Activated CD8-positive, alpha-beta T cell treated with anti-CD3 and anti-CD28 coated beads, Interleukin-2, amount 10 ng/mL, durations not matched to agents 7 days and 5 days (primary cell): ENCODE measurements at places on chromosomes 7 and 10.

DNA sequence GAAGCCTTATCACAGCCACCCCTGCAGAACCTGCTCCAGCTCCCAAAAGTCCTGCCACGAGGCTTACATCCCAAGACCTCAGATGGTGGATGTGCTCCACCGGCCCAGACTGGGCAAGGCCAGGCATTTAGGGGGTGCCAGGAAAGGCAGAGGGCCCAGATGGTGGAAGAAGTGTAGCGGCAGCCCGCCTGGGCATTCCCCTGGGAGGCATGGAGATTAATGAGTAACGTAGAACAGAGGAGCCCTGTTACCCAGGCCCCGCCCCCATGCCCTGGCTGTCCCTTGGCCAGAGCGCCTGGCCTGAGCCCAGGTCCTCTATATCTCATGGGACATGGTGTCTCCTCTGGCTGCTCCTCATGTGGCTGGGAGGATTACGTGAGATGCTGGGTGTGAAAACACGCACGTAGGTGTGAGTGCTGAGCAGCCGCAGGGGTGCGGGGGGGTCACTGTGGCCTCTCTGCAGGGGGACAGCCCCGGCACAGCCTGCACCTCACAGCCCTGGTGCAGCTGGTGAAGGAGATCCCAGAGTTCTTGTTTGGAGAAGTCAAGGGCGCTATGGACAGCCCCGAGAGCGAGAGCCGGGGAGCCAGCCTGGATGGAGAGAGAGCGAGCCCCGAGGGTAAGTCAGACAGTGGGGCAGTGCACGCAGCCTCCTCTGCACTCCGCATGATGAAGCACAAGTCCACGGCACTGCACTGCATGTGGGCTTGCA is 52.9 kb downstream of the ZNF467 start:
- no peak overlapping the region for H3K27ac ChIP-seq
- no peak overlapping the region for H3K4me3 ChIP-seq
- H3K4me1 ChIP-seq = peaks cover 12% of the 10 kb centered on the region
- DNase-seq = no peak
- H3K27me3 ChIP-seq = no peaks in the 10 kb centered on the region
- H3K36me3 ChIP-seq = no peaks in the 10 kb centered on the region

- no peak overlapping the region for H3K27ac ChIP-seq
- no peaks in the 10 kb centered on the region for H3K36me3 ChIP-seq
- peaks cover 5% of the 10 kb centered on the region for H3K27me3 ChIP-seq
- no peak overlapping the region for H3K4me3 ChIP-seq
- peaks cover 13% of the 10 kb centered on the region for H3K4me1 ChIP-seq
- no peak for DNase-seq
These were observed 39.0 kb downstream of the SMNDC1 start for GRCh38 chr10:110265573-110266193.

DNA sequence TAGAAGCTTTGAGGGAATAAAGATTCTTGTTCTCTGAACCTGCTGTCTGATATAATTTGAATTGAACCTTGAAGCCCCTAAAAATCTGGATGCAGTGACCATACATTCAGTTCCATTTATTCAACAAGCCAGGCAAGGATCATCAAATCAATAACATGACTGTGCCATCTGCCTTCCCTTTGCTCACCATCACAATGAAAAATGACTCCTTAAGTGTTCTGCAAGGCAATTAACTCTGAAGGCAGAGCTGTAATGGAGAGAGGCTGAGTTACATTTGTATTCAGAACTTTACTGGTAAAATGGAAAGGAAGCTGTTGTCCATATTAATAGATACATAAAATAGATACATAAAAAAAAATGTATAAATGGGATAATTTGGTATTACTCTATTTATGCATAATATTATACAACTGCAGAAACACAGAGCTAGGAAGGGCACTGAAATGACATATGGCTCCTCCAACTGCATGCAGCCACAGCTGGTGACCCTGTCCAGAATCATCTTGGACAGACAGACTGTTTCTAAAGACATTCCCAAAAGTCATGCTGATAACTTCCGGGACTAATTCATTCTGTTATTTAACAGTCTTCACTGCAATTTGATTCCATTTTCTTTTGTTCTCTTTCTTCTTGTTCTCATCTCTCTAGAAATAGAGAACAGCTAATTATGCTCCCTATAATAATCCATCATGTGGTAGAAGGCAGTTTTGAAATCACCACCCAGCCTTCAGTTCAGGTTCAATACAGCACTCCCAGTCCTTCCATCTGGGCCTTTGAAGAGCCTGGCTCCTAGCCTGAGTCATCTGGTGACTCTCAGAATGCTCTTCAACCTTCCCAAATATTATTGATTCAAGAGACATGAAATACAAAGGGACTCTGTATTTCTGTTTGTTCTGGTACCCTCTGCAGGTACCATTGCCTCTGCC is 412.6 kb downstream of the GFRA1 start:
- H3K4me3 ChIP-seq = no peak overlapping the region
- H3K4me1 ChIP-seq = no peaks in the 10 kb centered on the region
- no peaks in the 10 kb centered on the region for H3K36me3 ChIP-seq
- DNase-seq = no peak

GRCh38 chr10:102313221-102313896 is 68.0 kb downstream of the GBF1 start:
- no peaks in the 10 kb centered on the region for H3K27me3 ChIP-seq
- DNase-seq = no peak

GRCh38 chr10:44963772-44964633 is 4.4 kb downstream of the RASSF4 start:
- DNase-seq = no peak
- H3K36me3 ChIP-seq = no peaks in the 10 kb centered on the region
- no peak overlapping the region for H3K4me3 ChIP-seq
- no peaks in the 10 kb centered on the region for H3K27me3 ChIP-seq

DNA sequence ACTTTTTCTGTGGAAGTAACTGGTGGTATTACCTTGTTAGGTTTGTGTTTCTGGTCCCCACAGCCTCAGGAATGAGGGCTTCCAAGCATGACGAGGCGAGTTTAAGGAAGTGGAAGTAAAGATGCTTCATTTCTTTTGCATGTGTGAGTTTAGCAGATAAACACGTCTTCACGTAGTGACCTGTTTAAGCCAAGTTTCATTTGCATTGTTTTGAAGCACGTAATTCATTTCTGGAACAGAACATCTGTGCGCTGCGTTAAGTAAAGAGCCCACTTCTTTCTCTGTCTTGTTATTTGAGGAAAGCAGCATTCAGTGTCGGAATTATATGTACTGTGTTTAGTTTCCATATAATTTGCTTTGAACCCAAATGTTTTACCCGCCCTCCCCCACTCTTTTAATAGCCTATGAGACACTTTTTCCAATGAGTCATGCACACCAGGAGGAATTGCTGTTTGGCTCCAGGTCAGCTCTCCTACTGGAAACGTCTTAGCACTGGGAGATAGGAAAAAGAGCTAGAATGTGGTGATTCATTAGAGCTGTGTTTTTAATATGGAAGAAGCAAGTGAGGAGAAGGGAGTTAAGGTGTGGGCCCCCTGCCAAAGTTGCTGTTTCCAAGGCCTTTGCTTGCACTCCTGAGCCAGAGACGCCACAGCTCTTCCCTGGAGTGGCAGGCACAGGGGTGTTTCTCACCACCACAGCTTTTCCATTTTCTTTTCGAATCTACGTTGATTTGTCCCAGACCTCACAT is 36.7 kb downstream of the BTBD16 start:
- no peak overlapping the region for H3K27ac ChIP-seq
- no peak overlapping the region for H3K4me3 ChIP-seq
- no peak for DNase-seq

DNA sequence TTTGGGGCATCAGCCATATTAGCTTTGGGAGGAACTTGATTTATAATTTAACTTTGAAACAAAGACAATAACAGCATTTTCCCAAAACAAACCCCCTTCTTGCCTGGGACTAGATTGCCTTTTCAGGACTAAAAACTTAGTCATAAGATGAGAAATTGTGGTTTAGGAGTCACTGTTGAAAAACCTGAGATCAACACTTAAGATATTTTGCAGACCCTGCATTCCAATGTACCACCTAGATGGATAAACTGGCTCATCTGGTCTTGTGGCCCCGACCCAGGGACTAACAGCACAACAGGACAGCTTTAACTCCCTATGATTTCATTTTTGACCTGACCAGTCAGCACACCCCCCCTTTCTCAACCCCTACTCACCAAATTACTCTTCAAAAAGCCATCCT is 1165.4 kb downstream of the XPNPEP1 start:
- H3K27ac ChIP-seq = no peak overlapping the region
- H3K36me3 ChIP-seq = no peaks in the 10 kb centered on the region
- no peaks in the 10 kb centered on the region for H3K27me3 ChIP-seq
- no peaks in the 10 kb centered on the region for H3K4me1 ChIP-seq
- no peak overlapping the region for H3K4me3 ChIP-seq
- no peak for DNase-seq

GRCh38 chr7:30998180-30998579 is 34.4 kb downstream of the GHRHR start:
- no peaks in the 10 kb centered on the region for H3K27me3 ChIP-seq
- DNase-seq = no peak
- H3K36me3 ChIP-seq = no peaks in the 10 kb centered on the region
- no peak overlapping the region for H3K27ac ChIP-seq

DNA sequence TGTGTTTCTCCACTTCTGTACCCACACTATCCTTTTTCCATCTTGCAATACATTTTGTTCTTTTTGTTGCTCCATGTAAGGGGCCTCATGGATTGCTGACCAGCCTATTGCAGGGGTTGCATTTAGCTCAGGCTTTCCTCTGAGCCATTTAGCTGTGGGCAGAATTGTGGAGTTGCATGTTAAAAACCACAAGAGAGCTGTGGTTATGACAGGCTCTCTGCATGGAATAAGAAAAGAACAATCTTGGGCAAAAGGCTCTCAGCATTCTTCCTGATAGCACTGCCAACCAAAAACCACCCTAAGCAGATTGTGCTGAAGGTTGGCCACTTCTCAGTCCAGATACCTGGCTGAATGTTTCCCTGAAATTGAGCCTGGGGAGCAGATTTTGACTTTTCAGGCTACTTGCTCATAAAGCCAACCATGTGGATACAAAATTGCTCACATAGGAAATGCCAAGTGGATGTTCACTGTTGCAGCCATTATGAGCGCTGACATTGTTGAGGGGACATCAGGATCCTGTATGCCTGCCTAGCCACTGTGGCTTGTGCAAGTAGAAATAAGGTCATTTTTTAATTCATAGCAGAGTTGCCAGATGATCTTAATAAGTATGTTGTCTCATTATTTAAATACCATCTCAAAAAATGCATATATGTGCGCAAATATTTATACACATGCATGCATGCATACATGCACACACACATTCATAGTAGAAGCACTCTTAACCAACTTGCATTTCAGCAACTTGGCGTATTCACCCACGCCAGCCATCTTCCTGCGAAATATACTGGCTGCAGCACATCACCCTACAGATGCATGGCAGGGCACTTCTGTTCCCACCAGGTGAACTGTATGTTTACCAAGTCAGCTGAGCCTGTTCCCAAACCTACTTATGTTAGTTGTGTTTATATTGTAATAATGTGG is 695.4 kb downstream of the LRMDA start:
- no peaks in the 10 kb centered on the region for H3K27me3 ChIP-seq
- H3K4me3 ChIP-seq = no peak overlapping the region
- DNase-seq = no peak
- no peaks in the 10 kb centered on the region for H3K36me3 ChIP-seq

GRCh38 chr7:122887198-122887597 is 938 bp upstream of the CADPS2 start:
- peaks cover 10% of the 10 kb centered on the region for H3K4me1 ChIP-seq
- H3K4me3 ChIP-seq = peak overlapping the region; percentile 45
- H3K27ac ChIP-seq = no peak overlapping the region
- DNase-seq = no peak

DNA sequence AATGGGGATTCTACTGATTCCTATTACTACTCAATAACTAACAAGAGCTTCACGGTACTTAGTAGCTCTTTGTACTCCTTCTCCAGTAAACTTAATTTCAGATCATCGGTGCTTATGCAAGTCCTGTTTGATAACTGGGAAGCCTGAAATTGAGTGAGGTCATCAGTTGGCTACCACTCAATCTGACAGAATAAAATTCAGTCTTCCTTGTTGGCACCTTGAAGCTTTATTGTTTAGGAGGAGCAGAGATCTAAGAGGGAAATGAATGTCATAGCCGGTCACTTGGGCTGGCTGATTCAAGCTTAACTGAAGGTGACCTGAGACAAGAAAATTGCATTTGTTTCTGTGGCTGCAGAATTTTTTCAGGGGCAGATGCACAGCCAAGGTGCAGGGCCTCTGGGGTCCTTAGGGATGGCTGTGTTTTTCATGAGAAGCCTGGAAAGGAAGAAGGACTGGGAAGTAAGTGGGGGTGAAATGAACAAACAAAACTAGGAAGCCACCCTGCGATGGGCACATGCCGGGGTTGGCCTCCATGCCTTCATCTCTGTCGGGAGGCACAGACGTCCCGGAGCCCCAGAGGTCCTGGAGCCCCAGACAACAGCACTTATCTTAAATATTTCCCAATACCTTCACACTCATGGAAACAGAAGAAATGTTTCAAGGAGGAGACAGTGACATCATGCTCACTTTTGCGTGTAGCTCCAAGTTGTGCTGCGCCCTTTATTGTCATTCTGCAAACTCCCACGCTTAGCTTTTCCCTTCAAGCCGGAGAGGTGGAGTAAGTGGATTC is 85.0 kb upstream of the KIF5B start:
- no peaks in the 10 kb centered on the region for H3K27me3 ChIP-seq
- no peak overlapping the region for H3K4me3 ChIP-seq
- no peak for DNase-seq
- peaks cover 7% of the 10 kb centered on the region for H3K4me1 ChIP-seq
- H3K36me3 ChIP-seq = no peaks in the 10 kb centered on the region

DNA sequence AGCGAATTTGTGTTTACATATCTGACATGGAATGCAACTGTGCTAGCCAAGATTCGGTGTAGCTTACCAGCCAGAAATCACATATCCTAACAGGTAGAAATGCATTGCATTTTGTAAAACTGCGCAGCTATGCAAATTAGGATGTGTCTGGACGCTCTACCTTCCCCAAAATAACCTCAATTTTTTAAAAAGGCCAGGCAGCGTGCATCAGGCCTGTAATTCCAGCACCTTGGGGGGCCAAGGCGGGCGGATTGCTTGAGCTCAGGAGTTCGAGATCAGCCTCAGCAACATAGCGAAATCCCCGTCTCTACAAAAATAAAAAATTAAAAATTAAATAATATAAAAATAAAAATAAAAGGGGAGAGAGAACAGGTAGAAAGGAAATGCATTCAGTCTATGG is 305.0 kb downstream of the TYW1 start:
- DNase-seq = no peak
- H3K4me3 ChIP-seq = peak overlapping the region; percentile 86
- peaks cover 25% of the 10 kb centered on the region for H3K4me1 ChIP-seq
- H3K36me3 ChIP-seq = peaks cover 12% of the 10 kb centered on the region
- H3K27me3 ChIP-seq = no peaks in the 10 kb centered on the region

- H3K4me3 ChIP-seq = no peak overlapping the region
- peak; percentile 13 for DNase-seq
- no peaks in the 10 kb centered on the region for H3K4me1 ChIP-seq
- no peak overlapping the region for H3K27ac ChIP-seq
- no peaks in the 10 kb centered on the region for H3K36me3 ChIP-seq
These were observed 103.9 kb downstream of the GRID1 start for GRCh38 chr10:86262688-86263181.

- peaks cover 17% of the 10 kb centered on the region for H3K4me1 ChIP-seq
- no peak overlapping the region for H3K4me3 ChIP-seq
- H3K27ac ChIP-seq = no peak overlapping the region
These were observed 1.2 kb downstream of the COL26A1 start for GRCh38 chr7:101363734-101364374.
